ENCODE measurements at places on chromosomes 12 and 14.

GRCh38 chr12:122785503-122785902, 11.1 kb downstream of the CCDC62 start:
- DNase-seq: no peak

- DNase-seq: no peak
Observed at GRCh38 chr12:44611538-44611937, 264.6 kb downstream of the NELL2 start.

GRCh38 chr12:42261708-42262107, 23.7 kb upstream of the YAF2 start:
- no peak for DNase-seq

DNA sequence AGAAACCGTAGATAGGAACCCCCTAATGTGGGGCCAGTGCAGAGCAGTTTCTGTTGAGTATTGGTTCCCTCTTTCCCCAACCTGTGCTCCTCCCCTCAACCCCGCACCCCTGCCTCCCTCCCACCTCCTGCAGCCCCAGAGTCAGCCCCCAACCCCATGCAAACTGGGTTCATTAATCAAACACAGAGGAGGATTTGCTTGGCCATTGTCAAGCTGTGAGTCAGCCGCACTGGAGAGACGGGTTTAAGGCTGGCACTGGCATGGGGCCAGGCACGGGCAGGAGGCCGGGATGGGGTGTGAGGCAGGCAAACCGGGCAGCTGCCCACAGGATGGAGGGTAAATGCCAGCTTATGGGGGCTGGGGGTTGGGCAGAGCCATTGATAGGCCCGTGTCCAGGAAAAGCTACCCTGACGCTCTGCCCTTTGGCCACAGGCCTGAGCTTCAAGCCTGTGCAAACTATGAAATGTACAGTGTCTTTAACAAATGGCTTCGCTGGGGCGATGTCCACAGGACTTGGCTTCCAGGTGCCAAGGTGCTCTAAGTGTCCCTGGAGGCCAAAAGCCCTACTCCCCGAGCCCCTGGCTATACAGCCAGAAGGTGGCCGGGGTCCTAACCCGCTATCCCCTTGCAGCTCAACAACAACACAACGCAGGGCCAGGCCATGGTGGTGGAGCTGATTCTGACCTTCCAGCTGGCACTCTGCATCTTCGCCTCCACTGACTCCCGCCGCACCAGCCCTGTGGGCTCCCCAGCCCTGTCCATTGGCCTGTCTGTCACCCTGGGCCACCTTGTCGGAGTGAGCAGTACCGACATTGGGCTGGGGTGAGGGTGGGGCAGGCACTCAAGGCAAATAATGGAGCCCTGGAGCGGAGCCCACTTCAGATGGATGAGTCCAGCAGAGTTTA, 1.4 kb downstream of the AQP5 start:
- DNase-seq: no peak

- DNase-seq: peak; percentile 39
Observed at GRCh38 chr12:109387425-109388166, 39.9 kb downstream of the MYO1H start.

DNA sequence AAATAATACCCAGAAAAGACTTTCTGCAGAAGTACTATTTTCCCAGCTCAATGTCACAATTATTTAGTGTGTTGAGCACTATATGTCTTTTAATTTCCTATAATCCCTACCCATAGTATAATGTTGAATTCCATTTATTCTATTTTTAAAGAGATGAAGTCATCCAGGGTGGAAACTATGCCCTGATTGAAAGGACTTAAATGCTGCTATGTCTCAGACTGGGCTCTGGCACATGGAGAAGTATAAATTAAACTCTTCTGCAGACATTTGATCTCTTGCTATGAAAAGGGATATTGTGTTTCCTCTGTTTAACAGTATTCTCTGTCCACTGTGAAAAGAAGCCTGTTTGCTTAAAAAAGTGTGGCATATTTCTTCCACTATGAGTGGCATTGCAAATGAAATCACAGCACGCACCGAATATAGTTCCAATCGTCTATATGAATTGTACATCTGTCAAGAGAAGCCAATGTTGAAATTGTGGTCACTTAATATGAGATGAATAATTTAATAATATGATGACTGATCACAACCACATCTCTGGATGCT, 192.3 kb downstream of the BCAT1 start:
- DNase-seq: no peak

GRCh38 chr14:93195316-93195999, 10.3 kb downstream of the LYSET start:
- no peak for DNase-seq

DNA sequence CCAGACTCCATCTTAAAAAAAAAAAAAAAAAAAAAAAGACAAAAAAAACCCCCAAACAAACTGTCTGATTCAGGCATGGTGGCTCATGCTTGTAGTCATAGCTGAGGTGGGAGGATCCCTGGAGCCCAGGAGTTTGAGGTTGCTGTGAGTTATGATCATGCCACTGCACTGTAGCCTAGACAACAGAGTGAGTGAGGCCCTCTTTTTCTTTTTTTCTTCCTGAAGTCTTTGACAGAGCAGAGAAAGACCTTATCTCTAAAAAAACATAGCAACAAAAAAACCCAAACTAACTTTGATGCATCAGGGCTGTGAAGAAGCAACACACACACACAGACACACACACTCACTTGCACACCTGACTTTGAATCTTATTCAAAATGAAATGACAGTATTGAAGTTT, 7.7 kb upstream of the AMN1 start:
- DNase-seq: peak; percentile 9

DNA sequence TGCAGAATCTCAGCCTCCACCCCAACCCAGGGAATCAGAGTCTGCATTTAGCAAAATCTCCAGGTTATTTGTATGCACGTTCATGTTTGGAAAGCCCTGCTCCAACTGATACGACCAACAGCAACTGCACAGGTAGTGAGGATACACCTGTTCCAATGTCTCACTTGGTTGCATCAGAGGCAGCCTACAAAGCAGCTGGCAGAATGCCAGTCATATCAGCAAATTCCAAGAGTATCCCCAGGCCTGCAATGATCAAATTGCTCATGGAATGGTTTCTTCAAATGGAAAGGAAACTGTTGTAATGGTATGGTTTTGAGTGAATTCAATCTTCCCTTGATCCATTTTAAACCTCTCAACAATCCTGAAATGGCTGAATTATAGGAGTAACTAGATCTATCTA, 75.4 kb downstream of the GRIP1 start:
- no peak for DNase-seq

GRCh38 chr12:132309596-132310086, 19.7 kb downstream of the GALNT9 start:
- DNase-seq: no peak

- no peak for DNase-seq
Observed at GRCh38 chr12:88814779-88815178, 234.5 kb upstream of the KITLG start.

DNA sequence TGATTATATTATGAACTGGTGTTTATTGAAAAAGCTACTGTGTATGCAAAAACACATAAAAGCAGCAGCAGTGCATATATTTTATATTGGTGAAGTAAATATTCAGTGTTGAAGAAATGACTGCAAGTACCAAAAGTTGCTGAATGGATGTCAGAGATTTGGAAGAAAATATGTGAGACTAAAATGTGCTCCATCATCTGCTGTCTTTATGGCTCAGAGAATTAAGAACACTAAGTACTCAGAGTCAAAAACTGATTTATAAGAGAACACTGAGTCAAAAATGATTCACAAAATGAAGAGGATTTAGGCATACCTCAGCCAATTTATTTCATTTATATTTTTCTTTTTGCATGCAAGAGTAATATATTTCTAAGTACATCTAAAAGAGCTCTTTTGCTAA, 86.3 kb upstream of the PDZRN4 start:
- DNase-seq: no peak

- peak; percentile 56 for DNase-seq
Observed at GRCh38 chr12:14167005-14167628, 185.7 kb upstream of the GRIN2B start.

DNA sequence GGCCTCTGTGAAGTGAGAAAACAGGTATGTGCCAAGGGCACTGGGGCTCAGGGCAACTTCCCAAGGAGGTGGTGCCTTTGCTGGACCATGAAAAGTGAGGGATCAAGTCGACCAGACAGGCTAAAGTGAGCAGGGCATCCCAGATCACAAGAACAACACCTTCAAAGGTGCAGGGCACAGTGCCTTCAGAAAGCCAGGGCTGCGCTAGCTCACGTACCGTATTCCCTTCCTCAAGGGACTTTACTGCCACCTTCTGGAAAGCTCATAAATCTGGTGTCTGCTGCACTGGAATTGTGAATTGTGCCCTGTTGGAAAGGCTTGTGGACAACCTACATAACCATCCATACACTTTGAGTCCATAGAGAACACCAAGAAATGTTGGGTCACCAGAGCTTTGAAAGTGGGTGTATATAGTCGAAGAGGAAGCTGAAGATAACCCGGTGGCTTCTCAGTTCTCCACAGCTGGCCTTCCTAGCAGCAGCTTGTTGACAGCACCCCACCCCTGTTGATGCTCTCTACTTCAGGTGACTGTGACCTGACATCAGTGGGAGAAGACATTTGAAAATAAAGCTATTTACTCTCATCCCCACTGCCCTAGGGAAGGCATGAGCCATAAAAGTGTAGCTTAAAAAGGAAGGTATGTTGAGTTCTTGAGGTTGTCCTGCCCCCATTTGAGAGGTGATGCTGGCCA, 24.5 kb downstream of the FIGNL2 start:
- peak; percentile 27 for DNase-seq

DNA sequence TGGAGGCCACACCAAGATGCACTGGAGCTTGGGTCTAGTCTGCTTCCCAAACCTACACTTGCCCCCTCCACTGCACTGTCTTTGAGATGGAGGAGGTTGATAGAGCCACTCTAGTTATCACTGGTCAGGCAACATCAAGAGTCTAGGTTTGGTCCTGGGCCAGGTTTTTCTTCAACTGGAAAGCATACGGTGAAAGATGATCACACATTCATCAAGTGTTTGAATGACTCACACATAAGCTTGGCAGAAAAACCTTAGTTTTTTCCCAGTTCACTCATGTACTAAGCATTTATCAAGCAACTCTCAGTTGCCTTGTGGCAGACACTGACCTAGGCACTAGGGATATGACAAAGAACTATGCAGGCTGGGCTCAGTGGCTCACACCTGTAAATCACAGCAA, 84.5 kb downstream of the PLEKHG3 start:
- peak; percentile 61 for DNase-seq

- no peak for DNase-seq
Observed at GRCh38 chr14:90678420-90678819, 137.8 kb downstream of the TTC7B start.

GRCh38 chr12:54378796-54379397, 5.6 kb downstream of the ZNF385A start:
- DNase-seq: peak; percentile 20

GRCh38 chr14:64899958-64900357, 14.3 kb upstream of the CHURC1 start:
- DNase-seq: peak; percentile 57

DNA sequence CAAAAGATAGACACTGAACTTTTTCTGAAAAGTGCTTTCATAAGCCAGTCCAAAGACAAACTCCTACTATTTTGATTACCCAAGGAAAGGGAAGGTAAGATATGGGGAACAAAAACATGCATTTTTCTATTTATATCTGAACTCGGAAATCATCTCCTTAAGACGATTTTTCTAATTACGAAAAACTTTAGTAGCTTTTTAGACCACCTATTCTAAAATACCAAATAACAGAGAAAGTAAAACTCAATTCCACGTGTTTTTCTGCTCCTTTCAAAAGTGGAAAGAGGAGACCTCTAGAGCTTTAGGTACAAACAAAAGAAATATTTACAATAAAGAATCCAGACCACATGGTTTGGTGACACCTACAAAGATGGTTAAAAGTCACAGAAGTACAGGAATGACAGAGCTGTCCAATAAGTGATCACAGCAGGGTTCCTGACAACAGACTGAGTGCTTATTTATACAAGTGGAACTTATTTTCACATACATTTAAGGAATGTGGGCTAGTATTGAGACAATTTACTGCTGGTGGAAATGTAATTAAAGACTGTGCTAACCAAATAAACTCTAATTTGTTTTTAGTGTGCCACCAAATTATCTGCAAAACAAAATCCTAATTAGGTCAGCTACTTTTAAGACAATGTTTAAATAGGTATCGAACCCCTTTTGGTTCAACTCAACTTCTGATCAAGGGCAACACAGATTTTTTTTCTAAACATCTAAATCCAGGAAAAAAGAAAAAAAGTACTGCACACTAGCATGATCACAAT, 2.4 kb downstream of the LRIG3 start:
- DNase-seq: no peak

DNA sequence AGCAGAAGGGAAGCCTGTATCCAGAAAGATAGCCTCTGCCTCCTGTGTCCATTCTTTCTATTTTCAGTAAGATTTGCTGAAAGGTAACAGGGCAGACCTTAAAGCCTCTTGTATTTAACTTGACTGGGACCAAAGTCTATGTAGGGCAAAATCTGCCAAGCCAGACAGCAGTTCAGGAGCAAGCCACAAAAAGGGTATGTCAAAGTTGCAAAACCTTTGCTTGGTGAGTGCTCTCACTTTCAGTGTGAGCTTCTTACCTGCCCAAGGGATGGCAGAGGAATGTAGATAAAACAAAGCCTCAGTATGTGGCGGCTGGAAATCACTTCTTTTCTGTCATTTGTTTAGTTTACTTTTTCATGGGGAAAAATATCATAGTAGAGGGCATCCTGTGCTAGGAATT, 63.1 kb downstream of the PLEKHG7 start:
- no peak for DNase-seq

DNA sequence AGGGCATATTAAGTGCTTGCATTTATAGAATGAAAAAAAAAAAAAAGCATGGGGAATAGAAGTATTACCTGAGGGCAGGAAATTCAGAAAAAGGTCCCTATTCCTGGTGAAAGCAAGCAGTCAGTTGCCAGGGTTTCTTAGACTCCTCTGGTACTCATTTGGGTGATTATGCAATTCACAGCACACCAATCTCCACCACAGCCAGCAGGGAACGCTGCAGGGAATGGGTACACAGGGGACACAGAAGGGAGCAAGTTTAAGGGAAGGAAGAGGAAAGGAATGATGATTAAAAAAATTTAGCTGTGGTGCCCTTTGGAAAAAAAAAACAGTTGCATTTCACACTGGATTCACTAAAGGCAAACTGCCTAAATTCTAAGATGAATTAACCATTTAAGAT, 14.2 kb downstream of the BLTP3B start:
- DNase-seq: peak; percentile 46

- DNase-seq: no peak
Observed at GRCh38 chr14:89503431-89503996, 86.5 kb upstream of the FOXN3 start.

DNA sequence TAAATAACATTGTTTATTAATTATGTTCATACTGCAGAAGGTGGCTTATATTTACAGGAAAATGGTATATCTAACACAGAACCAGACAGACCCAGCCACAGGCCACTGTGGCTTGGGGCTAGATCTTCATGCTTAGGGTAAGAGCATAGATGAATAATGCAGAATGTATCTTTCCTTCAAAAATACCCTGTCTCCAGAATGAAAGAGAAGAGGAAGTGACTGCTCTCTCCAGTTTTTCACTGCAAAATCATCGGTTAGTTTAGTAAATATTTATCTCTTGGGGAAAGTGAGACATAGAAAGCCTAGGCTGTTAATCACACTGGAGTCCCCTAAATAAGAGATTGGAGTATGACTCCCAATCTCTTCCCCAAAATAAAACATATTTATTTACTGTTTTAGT, 453.7 kb downstream of the NAV3 start:
- no peak for DNase-seq
